ENCODE measurements at places on chromosomes 1 and 21. TPM values are rescaled to one million over a fixed set of nuclear protein-coding genes. Genes with fewer than 3 reads are reported as not detected.
A peak's percentile ranks its signal among the peaks of the same experiment; 100 is the strongest.

DNA sequence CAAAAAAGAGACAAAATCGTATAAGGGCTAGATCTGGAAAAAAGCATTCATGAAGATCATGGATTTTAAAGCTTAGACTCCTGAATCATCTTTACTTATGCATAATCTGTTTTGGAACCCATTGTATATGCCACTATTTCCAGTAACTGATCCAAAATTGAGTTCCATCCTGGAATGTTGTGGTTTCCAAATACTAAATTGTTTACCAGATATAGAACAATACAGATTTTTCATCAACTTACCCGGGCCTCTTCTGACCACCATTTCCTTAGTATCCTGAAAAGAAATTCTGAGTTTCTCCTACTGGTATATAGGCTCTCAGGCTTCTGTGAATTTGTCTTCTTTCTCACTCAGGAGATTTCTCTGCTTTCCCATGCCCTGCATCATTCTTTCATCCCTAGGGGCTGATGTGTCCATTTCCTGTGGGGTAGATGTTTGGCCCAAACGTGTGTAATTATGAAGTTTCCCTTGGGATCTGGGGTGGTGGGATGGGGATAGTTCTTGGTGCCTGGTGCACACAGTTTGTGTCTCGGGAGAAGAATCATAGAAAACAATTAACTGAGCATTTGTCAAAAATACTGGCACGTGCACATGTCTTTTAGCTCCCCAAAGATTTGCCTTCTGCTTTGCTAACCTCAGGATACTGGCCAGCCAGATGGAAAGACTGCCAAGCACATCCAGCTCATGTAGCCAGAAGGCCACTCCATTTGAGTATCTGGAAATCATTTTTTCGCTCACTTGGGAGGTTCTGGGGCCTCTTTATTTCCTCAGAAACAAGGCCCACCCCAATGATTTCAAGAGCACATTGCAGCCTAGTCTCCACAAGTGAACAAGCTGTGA is 127.8 kb downstream of the NTMT2 start:
- DNase-seq: no peak

DNA sequence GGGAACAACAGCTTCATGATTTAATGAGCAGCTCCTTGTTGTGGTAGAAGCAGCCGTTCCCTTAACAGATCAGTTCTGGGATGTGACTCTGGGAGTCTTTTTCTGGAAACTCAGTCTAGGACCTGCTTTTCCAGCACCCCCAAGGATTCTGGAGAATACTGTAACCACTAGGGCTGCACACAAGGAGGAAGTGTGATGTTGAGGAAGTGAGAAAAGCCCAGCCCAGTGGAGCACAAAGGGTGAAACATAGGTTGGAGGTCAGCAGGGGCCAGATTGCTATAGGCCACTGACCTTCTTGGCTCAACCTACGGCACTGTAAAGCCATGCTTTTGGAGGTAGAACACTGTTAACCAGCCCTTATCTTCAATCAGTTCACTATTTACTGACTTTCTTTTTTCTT is 10.1 kb upstream of the PLA2G5 start:
- no peak for DNase-seq

DNA sequence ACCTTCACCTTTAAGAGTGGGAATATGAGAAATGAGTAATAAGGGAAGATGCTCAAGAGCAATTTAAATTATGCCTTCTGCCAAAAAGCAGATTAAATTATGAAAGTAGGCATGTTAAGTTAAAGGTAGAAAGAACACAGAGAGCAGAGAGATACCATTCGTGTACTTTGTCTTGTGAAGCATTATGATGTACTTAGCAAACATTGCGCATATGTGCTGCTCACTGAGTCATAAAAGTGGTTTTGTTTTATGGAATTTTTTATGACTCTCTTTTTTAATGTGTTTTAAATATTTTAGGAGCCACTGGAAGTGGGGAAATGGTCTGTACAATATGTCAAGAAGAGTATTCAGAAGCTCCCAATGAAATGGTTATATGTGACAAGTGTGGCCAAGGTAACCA is 35.3 kb downstream of the MTF2 start:
- no peak for DNase-seq

DNA sequence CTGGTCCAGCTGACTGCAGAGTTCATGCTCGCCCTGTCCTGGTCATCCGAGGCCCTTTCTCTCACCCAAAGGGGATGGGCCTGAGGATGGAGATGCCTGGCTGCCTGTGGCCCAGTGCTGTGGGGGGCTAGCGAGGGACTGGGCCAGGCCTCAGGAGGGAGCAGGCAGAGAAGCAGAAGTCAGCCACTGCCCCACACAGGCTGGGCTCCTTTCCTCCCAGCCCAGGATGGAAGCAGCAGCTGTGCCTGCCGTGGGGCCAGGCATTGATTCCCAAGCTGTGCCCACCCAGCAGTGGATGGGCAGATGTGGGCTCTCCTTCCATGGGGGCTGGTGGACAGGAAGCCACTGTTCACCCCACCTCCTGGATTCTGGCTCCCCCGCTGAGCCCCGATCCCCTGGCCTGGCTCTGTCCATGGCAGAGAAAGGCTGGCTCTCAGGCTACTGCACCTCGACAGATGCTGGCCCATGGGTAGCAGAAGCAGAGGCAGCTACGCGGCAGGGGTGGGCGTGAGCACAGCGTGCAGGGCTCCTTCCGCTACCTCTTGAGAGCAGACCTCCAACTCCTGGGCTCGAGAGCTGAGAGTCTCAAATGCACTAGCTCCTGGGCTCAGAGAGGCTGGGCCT is 24.6 kb downstream of the RUNX3 start:
- no peak for DNase-seq

- no peak for DNase-seq
Measured at GRCh38 chr1:85494074-85494903, 29.3 kb upstream of the DDAH1 start.

CBS gene
- 582 TPM for total RNA-seq

SMCP gene
- not detected for total RNA-seq

DNA sequence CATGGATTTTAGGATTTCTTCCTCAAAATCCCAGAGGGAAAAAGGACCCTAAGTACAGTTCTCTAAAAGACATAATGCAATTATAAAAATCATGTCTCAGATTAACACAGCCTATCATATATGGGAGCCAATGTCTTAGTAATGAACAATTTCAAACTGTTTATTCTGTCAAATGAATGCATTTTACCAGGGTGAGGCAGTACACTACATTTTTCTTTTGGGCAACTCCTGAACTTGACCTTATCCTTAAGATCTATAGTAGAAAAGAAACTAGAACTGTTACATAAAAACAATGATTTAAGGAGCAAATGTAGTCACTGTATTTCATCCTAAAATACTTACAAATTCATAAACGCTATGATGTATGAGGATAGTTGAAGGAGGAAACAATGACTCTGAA is 226.3 kb upstream of the B3GALT2 start:
- DNase-seq: no peak

CGN gene
- total RNA-seq: 68.7 TPM

STYXL2 gene
- total RNA-seq: 0.59 TPM

PLA2G2D gene
- not detected for total RNA-seq

GRCh38 chr1:52520148-52520547 is 32.7 kb downstream of the TUT4 start:
- DNase-seq: no peak

- no peak for DNase-seq
Measured at GRCh38 chr1:21308847-21309652, 18.8 kb upstream of the ECE1 start.

DNA sequence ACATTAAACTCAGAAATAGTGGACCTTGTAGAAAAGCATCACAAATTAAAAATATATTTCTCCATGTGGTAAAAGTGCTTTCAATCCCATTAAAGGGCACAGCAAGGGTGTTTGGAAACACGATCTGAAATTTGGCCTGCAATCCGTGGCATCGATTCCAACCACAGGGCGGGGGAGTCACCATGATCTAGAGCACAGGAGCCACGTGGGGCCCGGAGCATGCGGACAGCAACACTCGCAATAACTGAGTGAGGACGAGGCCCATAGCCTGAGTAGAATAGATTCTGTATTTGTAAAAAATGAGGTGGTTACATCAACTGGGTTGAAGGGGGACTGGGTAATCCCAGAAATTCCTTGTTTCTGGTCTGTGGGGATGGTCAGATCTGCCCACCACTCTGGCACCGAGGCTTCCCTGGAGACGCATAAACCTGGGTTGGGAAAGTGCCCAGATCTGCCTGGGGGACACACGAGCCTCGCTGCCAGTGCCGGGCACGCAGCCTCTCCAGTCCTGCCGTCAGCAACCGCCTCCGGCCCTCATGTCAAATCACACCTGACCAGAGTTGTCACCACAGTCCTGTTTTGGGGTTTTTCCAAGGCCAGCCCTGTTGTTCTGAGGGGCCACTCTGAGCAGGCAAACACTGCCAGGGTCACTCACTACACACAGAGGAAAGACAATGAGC is 104.3 kb downstream of the PGBD5 start:
- no peak for DNase-seq

GRCh38 chr1:182927693-182928433 is 25.1 kb downstream of the SHCBP1L start:
- DNase-seq: no peak

- peak; percentile 97 for DNase-seq
Measured at GRCh38 chr1:43348809-43349593, 9.8 kb upstream of the CDC20 start.

CYP4A11 gene
- 0.53 TPM for total RNA-seq
